Stimulated activated CD4-positive, alpha-beta T cell treated with anti-CD3 and anti-CD28 coated beads, Interleukin-1b, Interleukin-23, amount 100 ng/mL, for 1 hour (primary cell): ENCODE measurements at places on chromosomes 3 and 15.

DNA sequence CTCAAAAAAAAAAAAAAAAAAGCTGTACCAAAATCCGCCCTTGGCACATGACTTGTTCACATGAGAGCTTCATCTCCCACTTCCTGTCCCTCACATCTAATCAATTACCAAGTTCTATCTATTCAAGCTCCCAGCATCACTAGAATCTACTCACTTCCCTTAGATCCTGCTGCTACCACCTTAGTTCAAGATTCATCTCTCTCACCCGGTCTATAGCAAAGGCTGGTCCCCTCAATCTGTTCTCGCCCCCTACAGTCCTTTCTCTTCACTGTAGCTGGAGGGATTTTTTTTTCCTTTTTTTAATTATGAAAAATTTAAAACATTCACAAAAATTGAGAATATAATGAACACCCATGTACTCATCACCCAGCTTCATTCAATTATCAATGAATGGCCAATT is 16.7 kb upstream of the GPR160 start:
- DNase-seq = no peak

- no peak for DNase-seq
Observed at GRCh38 chr3:180983136-180983535, 6.4 kb downstream of the DNAJC19 start.

GRCh38 chr3:37031096-37031682 is 37.9 kb downstream of the MLH1 start:
- no peak for DNase-seq

- DNase-seq = no peak
Observed at GRCh38 chr15:80790236-80790635, 11.1 kb downstream of the CEMIP start.

DNA sequence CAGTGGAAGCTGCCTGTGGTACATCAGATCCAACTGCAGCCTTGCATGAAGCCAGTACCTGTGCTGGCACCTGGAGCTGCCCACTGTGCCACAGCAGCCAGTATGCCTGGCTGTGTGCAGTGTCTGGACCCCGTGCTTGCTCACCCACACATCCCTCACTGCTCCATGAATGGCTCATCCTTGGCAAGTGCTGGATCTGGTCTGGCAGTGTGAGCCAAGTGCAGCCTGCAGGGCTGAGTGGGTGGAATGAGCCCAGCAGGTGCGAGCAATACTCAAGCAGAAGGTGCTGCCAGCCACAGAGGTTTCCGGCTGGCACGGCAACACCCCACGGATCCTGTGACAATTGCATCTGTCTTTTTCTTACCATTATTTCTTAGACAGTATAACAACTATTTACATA is 488.2 kb upstream of the ROBO2 start:
- DNase-seq = no peak

DNA sequence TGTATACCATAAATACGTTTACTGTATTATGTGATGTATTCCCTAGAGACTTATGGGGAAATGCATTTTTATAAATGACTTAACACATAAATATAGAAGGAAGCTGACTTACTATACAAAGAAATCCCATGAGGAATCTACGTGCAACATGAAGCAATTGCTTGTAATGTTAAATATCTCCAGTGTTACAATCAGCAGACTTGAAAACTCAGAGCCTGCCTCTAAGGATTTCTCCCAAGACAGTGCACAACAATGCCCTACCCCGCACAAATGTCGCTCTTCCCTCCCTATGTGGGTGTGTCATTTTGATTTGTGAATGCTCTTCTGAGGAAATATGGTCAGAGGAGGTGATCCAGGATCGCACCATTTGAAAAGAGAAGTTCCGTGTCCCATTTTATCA is 629.0 kb downstream of the NR2F2 start:
- DNase-seq = no peak

- DNase-seq = no peak
Observed at GRCh38 chr15:34794590-34795206, 651 bp downstream of the ACTC1 start.

DNA sequence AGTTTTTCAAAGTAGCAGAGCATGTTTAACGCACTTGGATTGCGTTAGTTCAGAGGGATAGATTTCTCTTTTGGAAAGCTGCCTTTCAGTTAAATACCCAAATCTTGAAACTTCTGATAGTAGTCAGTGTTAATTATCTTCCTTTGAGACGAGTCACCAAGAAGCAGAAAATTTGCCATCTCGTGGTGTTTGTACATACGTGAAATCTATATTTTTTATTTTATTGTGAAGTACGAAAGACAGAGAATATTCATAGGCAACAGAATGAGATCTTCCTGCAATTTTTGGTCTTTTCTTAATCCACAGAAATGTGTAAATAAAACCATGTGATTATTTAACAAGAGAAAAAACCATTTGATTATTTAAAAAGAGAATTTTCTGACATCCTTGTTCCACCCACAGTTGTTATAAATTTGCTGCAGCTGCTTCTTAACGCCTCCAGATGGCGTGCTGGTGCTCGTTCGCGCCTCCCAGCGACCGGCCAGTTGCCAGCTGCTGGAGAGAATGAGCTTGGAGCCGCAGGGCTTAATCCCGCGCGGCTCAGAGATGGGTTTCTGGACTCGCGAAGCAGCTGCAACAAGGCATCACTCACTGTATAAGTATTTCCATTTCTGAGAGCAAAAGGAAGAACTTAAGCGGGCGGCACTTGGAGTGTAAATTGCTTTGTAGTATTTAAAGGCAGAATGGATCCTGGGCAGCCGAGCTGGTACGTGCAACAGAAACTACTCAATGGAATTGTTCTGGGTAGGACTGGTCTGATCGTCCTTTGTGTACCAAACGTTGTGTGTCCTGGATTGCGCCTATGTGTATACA is 10.5 kb upstream of the SLITRK3 start:
- no peak for DNase-seq

GRCh38 chr3:45623846-45624245 is 29.3 kb downstream of the LIMD1 start:
- DNase-seq = no peak

DNA sequence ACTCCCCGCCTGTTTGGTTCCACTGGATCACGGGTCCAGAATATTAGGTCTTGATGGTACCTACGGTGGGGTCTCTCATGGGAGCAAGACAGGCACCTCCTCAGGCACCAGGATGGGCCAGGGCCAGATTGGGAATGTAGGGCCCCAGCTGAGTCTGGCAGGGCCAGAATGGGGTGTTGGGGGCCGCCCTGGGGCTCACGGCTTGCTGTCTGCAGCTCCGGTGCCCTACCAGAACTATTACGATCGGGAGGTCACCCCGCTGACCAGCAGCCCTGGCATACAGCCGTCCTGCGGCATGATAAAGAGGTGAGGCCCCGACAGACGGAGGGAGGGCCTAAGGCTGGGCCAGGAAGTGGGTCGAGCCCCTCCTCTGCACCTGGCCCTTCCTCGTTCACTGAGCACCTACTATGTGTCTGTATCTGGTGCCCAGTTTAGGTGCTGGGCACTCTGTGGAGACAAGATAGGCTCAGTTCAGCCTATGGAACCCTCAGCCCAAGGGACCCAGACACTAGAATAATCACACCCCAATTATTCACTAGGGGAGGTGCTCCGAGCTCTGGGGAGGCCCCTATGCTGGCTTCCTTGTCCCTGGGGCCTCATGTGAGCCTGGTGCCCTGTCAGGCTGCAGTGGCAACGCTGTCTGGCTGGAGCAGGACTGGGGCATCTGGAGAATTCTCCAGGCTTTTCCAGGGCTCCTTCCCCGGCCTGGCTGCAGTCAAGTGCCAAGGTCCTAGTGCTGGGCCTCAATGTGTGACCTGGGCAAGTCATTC is 37.9 kb downstream of the PSTPIP1 start:
- no peak for DNase-seq

GRCh38 chr3:49461443-49462171 is 8.5 kb upstream of the DAG1 start:
- DNase-seq = no peak

- no peak for DNase-seq
Observed at GRCh38 chr3:29410220-29410619, 129.3 kb downstream of the RBMS3 start.

DNA sequence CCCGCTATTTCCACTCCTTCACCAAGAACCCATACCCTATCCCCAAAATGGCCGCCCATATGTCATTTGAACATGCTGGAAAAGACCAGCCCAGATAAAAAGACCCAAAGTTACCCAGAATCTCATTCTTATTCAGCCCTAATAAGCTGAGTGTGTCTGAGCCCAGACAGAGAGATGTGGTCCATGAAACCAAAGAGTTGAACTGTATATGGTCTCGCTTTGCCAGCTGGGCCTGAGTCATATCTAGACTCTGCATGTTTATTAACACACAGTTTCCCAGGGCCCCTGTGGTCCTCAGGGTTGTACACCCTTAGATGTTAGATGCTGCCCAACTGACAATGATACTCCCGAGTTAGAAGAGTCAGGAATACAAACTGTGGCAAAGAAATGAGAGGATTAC is 201.9 kb upstream of the STRIT1 start:
- no peak for DNase-seq

DNA sequence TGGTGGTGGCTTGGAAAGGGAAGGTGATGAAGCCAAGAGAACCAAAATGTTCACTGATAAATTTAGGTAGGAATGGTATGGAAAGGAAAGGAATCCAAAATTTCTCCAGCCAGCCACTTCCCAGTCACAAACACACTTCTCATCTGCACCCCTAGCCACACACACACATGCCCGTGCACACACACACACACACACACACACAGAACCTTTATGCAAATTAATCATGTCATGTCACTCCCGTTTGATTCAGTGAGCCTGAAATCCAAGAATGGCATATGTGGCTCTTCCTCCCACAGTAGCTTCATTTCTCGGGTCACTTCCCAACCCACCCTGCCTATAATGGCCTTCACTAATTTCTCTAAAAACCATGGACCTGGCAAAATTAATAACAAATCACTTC is 3.1 kb upstream of the HLTF start:
- no peak for DNase-seq

DNA sequence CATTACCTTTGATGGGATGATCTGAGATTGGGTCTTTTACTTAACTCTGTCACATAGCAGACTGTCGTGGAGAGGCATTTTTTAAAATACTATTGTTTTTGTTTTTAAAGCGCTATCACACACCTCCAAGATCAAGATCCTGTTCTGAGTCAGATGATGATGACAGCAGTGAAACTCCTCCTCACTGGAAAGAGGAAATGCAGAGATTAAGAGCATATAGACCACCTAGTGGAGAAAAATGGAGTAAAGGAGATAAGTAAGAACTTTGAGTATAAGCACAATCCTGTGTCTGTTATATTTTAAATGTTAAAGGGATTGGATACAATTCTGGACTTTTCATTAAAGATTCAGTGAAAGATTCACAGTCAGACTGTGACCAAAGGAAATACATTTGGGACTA is 18.4 kb upstream of the ZBTB47 start:
- no peak for DNase-seq

DNA sequence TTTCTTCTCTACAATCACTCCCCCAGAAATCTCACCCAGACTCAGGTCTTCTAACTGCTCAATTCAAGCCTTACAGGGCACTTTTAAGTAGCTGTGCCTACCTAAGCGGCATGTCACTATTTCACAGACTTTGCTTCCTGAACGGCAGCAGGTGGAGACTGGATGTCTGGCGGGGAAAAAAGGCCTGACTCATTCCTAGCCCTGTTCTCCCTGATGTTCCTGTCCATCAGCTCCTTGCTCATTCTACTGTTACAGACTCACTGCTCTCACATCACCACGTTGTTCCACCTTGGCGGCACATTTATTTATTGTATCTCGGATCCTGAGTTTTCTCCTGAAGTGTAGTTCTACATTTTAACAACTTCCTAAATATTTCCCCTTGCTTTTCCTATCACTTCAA is 52.6 kb upstream of the ATP11B start:
- no peak for DNase-seq

GRCh38 chr15:40957041-40957555 is 3.8 kb downstream of the CHAC1 start:
- DNase-seq = no peak

DNA sequence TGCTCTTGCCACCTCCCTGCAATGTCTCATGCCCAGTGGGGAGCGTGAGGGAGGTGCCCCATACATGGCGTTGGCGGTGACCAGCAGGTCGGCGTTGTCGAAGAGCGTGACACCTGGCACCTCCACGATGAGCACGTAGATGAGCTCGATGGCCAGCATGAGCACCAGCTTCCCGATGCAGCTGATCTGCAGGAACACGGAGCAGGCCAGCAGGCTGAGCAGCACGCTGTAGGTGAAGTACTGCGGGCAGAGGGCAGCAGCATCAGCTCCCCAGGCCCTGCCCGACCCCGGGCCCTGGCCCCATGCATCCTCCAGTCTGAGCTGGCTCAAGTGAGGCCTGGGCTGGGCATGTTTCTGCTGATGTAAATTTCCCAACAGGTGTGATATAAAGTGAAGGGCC is 98.3 kb downstream of the SEC22A start:
- DNase-seq = no peak

DNA sequence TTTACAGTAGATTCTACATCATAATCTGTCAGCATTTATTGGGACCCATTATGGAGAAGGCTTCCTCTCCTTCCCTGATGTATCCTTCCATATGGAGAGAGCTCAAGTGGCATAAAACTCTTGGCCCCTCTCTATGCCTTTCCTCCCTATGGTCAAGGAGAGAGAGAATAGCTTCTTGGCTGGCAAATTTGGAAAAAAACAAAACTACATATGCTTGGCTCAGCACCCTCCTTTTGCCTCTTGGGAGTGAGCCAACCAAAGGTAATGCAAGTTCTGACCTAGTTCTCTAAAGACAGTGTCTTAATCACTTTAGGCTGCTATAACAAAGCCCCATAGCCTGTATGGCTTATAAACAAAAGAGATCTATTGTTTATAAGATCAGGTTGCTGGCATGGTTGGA is 37.5 kb downstream of the C3orf70 start:
- DNase-seq = no peak

- no peak for DNase-seq
Observed at GRCh38 chr3:17639765-17640164, 102.7 kb downstream of the TBC1D5 start.

- no peak for DNase-seq
Observed at GRCh38 chr15:85071061-85071460, 89.4 kb downstream of the PDE8A start.

DNA sequence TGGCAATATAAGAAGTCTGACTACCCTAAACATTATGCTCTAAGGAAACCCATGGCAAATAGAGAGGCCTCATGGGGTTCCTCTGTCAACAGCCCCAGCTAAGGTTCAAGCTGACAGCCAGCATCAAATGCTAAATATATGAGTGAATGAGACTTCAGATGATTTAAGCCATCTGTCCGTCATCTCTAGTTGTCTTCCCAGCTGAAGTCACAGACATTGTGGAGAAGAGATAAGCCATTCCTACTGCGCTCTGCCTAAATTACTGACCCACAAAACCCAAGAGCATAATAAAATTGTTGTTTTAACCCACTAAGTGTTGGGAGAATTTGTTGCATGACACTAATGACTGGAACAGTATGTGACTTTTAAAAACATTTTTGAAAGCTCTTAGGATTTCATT is 87.3 kb upstream of the IGSF10 start:
- no peak for DNase-seq

GRCh38 chr3:168659015-168659414 is 563.3 kb upstream of the GOLIM4 start:
- no peak for DNase-seq

- DNase-seq = no peak
Observed at GRCh38 chr3:54223063-54223462, 100.7 kb downstream of the CACNA2D3 start.

- no peak for DNase-seq
Observed at GRCh38 chr3:100360757-100361496, 26.4 kb downstream of the NIT2 start.

- peak; percentile 8 for DNase-seq
Observed at GRCh38 chr15:52331490-52332240, 36.1 kb upstream of the MYO5C start.

- DNase-seq = no peak
Observed at GRCh38 chr3:24351779-24352469, 142.7 kb downstream of the THRB start.

- DNase-seq = no peak
Observed at GRCh38 chr3:157182879-157183278, 22.9 kb upstream of the CCNL1 start.
